ENCODE measurements at places on chromosomes 7 and 10.

GRCh38 chr7:73799282-73800141 lies 29.4 kb upstream of the CLDN3 start:
- DNase-seq = no peak

DNA sequence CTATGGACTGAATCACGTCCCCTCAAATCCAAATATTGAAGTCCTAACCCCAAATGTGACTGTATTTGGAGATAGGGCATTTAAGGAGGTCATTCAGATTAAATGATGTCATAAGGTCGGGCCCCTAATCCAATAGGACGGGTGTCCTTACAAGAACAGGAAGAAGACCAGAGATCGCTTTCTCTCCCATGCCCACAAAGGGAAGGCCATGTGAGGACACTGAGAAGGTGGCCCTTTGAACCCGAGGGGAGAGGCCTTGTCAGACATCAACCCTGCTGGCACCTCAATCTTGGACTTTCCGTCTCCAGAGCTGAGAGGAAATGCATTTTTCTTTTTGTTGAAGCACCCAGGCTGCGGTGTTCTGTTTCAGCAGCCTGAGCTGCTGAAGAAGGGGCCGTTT lies 72.3 kb upstream of the KLF6 start:
- DNase-seq = no peak

DNA sequence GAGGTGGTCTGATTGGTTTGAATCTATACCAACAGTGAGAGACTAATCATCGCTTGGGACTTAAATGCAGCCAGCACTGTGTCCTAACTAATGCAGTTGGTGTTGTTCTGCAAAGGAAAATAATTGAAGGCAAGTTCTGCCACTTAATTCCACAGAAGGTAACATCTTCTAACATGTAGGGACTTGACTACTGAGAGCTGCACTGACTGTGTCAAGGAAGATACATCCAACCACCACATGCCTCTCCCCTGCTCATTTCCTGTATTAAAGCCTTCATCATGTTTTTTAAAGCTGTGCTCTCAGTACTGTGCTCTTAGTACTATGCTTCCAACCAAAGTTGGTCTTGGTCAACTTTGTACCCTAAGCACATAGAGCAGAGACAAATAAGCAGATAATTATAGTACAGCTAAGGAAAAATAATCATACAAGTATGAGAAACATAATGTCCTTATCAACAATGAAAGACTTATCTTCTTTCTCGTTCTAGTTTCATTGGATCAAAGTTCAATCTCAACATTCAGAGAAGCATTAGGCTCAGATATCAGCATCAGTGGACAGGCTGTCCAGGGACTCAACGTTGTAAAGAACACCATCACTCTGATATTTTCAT lies 2.8 kb upstream of the CYP3A4 start:
- DNase-seq = no peak

DNA sequence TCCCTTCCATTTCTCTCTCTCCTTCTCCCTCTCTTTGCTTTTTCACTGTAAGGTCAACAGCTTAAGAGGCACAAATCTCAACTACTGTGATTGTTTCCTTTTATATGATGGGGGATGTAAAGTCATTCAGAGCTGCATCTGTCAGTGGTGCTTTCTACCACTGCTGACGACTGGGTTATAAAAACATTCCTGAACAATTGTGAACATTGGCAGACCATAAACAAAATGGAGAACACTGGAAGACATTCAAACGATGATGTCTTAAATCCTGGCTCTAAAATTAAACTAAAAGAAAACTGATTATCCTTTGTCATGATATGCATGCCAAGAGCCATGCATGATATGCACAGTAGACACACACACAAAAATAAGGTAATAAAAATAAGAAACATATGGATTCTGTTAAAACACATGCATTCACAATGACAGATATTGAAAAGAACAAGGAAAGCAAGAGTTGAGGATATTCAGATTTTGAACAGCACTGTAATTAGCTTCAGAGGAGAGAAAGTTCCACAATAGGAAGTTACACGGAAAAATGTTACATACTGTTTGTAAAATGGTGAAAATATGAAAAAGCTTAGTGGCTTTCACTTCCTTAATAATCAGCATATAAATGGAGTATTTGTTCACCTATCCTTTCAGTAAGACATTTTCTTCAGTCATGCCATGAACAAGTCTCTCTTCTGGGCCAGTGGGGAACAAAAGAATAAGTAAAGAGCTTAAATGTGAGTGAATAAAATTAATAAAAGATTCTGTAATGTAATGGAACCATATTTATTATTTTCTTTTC lies 89.2 kb downstream of the RNLS start:
- no peak for DNase-seq

- no peak for DNase-seq
These were observed 28.3 kb downstream of the CCM2 start for GRCh38 chr7:45028138-45028919.

DNA sequence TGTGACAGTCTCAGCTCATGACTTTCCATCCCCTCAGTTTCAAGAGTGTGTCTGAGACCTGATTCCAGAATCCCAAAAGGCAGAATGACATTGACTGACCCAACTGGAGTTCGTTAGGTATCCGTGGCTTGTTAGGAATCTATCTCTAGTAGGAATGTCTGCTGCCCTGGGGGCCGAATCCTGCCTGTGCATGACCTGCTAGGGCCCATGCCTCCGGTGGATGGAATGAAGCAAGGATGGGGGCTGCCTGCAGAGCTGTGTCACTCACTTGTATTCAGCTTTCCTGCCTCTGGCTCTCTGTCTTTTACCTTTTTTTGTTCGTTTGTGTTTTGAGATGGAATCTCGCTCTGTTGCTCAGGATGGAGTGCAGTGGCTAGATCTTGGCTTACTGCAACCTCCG lies 129.5 kb downstream of the SDK1 start:
- no peak for DNase-seq

DNA sequence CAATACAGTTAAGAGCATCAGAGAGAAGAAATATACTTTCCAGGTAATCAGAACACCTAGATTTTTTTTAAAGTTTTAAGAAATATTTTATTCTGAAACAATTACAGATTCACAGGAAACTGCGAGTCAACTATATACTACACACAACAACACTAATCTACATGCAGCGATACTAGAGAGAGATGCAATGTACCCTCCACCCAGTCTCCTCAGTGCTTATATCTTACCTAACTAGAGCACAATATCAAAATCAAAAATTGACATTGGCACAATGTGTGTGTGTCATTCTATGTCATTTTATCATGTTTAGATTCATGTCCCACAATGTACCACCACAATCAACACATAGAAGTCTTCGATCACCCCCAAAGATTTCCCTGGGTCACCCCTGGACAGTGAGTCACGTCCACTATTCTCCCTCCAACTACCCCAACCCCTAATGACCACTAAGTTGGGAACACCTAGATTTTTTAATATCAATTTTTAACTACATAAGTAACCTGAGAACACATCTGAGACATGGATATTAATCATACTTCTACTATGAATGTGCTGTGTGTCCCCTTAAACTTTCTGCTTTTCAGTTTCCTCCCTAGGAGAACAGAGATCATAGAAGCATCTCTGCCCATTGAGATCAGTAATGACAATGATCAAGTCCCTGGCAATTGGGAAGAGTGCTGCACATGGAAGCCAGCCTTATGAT lies 86.5 kb downstream of the GSAP start:
- no peak for DNase-seq

GRCh38 chr7:88758381-88759229 lies 895 bp upstream of the ZNF804B start:
- peak; percentile 65 for DNase-seq

DNA sequence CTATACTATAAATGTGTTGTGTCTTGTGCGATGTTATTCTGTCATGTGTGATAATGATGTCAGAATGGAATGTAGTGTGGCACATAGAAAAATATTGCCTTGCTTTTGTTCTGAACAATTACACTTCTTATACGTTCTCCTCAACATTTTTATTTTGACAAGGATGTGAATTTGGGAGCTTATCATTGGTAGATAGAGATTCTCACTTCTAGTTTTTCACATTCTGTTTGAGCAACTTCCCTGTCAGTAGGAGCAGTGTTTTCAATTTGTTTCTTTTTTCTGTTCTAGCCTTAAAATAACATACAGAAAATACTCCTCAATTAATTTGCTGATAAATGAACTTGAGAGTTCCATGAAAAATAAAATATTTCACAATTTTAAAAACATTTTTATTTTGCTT lies 17.6 kb downstream of the SUN3 start:
- no peak for DNase-seq

GRCh38 chr7:73851410-73852338 lies 9.3 kb upstream of the TMEM270 start:
- no peak for DNase-seq

- no peak for DNase-seq
These were observed 42.3 kb upstream of the GNA12 start for GRCh38 chr7:2886391-2886790.

DNA sequence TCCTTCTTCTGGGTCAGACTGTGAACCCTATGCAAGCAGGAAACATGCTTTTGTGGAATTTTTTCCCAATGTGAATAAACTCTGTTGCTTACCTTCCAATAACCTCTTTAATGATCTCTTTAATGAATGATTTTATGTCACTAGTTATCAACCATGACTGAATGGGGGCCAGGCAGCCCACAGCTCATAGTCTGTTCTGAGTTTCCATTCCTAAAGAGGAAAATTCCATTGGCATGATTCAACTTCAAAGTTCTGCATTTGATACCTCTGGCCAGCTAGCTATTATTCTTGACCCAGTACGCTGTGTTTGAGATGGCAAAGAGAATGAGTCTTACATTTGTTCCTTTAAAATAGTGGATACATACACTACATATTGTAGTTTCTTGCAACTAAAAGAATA lies 867.8 kb upstream of the CELF2 start:
- DNase-seq = no peak

- no peak for DNase-seq
These were observed 3.2 kb upstream of the ZNF789 start for GRCh38 chr7:99469381-99470065.

- no peak for DNase-seq
These were observed 162.8 kb upstream of the TNRC18 start for GRCh38 chr7:5586279-5586962.

- no peak for DNase-seq
These were observed 15.6 kb downstream of the CCL26 start for GRCh38 chr7:75756206-75756990.

DNA sequence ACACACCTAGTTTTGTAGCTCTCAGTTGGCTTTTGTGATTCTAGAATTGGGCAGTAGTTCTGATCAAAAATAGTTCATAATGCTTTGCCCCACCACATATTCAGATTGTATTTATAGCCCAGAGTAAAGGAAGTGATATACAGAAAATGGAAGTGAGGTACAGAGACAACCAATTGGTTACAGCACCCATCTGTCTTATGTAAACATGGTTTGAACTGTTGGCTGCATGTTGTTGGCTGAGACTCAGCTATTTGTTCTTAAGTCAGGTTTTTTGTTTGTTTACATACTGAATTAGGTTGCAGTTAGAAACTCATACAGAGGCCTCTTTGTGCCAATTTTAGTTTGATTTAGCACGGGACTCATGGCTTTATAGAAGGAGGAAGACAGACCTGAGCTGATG lies 158.9 kb upstream of the GPR26 start:
- no peak for DNase-seq

- no peak for DNase-seq
These were observed 41.1 kb downstream of the GPRIN2 start for GRCh38 chr10:46515366-46515765.

- DNase-seq = no peak
These were observed 19.2 kb upstream of the TTYH3 start for GRCh38 chr7:2612445-2613097.

- DNase-seq = no peak
These were observed 122.4 kb downstream of the SLC16A9 start for GRCh38 chr10:59587083-59587755.

DNA sequence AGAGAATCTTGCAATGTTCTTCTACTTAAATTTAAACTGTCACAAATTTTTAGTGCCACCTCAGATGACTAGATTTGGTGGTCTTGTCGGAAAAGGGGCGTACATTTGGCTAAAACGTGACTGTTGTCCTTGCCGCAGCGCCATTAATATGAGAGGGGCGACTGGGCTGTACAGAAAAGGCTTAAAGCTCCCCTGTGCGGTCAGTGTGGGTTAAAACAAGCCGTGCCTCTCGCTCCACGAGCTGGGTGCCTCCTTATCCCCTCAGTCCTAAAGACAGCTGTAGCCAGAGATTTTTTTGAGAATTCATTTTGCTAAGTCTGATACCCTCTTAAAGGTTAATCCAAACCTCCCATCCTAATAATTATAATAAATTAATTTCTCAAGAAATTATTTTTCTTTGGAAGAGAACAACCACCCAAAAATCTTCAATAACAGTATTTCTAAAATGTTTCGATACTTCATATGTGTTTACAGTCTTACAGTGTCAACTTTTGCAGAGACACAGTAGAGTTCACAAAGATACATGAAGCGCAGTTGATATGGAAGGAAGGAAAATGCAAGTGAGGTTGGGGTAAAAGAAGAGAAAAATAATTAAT lies 68.6 kb downstream of the C7orf25 start:
- peak; percentile 74 for DNase-seq

GRCh38 chr7:94069162-94069739 lies 65.1 kb upstream of the BET1 start:
- no peak for DNase-seq

DNA sequence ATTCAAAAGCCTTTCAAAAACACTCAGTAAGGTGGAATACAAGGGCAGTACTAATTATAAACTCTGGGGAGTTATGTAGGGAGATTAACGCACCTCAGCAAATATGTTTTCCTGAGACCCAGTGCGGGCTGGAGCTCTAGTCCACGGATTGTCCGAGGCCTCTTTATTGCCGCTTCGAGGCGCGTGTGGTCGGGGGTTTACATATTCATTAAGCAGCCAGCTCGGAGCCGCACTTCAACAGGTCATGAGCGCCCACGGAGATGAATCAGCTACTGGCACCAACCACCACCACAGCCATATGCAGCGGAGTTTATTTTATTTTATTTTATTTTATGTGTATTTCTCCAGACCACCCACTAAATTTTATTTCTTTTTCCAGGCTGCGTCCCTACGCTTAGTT lies 195.9 kb upstream of the ADARB2 start:
- no peak for DNase-seq

GRCh38 chr10:67780759-67781538 lies 57.0 kb downstream of the DNAJC12 start:
- DNase-seq = no peak

DNA sequence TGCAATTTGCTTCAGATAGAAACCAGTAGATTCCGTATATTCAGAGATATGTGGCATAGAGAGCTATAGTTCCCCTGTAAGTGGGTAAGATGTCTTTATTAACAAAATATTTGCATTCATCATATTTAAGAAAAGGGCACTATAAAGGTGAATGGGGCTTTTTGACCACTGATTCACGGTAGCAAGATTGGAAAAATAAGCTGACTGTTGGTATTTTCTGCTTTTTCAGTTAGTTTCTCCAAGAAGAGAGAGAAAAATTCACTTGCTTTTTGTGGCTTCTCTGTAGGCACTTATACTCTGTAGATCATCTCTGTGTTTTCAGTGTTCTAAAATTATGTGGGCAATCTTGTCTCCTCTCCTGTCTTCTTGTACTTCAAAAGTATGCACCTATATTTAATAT lies 245.1 kb downstream of the TWIST1 start:
- no peak for DNase-seq

DNA sequence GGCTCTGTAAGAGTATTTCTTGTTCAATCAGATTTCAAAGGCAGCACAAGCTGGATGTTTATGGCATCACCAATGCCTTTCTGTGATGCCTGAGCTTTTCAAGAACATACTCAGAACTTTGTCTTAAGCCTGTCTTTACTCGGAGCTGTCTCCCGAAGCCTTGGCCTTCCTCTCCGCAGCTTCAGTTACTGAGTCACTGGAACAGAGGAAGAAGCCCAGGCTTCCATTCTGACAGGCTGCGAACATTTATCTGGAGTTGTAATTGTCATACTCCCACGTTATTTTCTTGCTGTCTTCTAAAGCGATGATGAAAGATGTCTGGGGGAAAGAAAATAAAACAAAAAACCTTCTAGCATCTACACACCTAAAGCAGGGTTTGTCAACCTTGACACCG lies 43.9 kb downstream of the GRK5 start:
- no peak for DNase-seq

Measured in left forelimb (tissue), 1 donor.